ENCODE measurements at places on chromosomes 13 and 19.

GRCh38 chr13:80988391-80989151 lies 647.6 kb upstream of the SPRY2 start:
- H3K36me3 ChIP-seq, result no peaks in the 10 kb centered on the region
- H3K27me3 ChIP-seq, result no peaks in the 10 kb centered on the region
- no peak overlapping the region for H3K4me3 ChIP-seq

GRCh38 chr19:3284759-3285646 lies 60.5 kb downstream of the CELF5 start:
- H3K4me3 ChIP-seq, result peak overlapping the region; percentile 38
- H3K27me3 ChIP-seq, result no peaks in the 10 kb centered on the region
- peak; percentile 67 for DNase-seq
- H3K27ac ChIP-seq, result peak overlapping the region; percentile 34

DNA sequence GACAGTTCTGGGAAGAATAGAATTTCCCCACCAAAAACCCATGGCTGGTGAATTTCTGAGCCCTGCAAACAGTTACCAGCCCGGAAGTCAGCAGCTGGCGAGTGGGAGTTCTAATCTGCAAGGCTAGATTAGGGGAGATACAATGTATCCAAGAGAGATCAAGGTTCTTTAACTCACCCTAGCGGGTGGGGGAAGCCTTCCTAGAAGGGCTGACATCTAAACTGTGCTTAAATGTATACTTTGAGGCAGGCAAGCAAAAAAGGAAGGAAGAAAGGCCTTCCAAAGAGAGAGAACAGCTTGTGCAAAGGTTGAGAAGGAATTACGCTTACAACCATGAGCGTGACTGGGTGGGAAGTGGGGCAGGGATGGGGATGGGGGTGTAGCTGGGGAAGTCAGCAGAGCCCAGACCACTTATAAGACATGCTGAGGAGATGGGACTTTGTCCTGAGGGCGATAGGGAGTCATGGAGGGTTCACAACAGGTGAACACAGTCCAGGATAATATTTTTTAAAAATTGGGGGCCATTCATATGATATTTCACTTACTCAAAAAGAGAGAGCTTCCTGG lies 20.8 kb upstream of the ZNRF4 start:
- H3K4me3 ChIP-seq, result no peak overlapping the region
- no peaks in the 10 kb centered on the region for H3K4me1 ChIP-seq
- H3K27ac ChIP-seq, result no peak overlapping the region
- DNase-seq, result no peak

- peak overlapping the region; percentile 65 for H3K27ac ChIP-seq
- H3K4me3 ChIP-seq, result peak overlapping the region; percentile 19
- no peaks in the 10 kb centered on the region for H3K27me3 ChIP-seq
- DNase-seq, result no peak
- no peaks in the 10 kb centered on the region for H3K36me3 ChIP-seq
- peaks cover 78% of the 10 kb centered on the region for H3K4me1 ChIP-seq
Observed at GRCh38 chr19:46622118-46622446, 2.8 kb downstream of the PTGIR start.

DNA sequence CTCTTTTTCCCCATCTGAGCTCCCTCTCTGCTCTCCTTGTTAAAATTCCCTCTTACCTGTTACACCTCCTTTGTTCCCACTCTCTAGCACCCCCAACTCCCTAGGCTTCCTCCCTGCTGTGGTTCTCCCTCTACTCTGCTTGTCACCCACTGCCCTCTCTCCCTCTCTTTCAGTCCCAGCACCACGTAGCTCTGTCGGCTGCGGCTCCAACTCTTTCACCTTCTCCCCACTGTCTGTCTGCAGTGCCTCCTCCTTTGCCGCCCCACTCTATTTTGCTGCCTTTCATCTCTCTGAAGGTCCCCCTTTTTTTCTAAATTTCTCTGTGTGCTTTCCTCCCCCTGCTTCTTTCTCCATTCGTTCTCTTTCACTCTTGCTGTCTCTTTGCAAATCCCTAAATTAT lies 1.1 kb downstream of the ZNF836 start:
- peaks cover 20% of the 10 kb centered on the region for H3K36me3 ChIP-seq
- no peak for DNase-seq
- H3K4me1 ChIP-seq, result no peaks in the 10 kb centered on the region
- peak overlapping the region; percentile 82 for H3K27ac ChIP-seq

Data from right atrium auricular region (tissue), 2 donors.